ACHN (cell line): ENCODE measurements at places on chromosomes 2 and 18.

DNA sequence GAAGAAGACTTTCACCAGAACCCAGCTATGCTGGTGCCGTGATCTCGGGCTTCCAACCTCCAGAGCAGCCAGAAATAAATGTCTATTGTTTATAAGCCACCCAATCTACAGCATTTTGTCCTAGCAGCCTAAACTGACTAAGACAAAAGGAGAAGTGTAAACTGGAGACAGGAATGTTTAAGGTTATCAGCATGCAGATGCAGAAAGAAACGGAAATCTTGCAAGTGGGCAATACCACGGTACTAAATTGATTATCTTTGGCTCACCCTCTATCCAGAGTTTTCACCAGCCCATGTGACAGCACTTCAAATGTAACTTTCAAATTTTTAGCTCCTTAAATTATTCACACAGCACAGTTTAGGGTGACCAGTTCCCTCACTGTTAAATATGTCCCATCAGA is 5.7 kb upstream of the CAPN14 start:
- no peak for DNase-seq

GRCh38 chr2:211816754-211817153 is 721.8 kb downstream of the ERBB4 start:
- no peak for DNase-seq

- peak; percentile 22 for DNase-seq
Measured at GRCh38 chr2:212536817-212537725, 1.5 kb downstream of the ERBB4 start.

- DNase-seq, result no peak
Measured at GRCh38 chr2:146806364-146807005, 1038.3 kb upstream of the ACVR2A start.

DNA sequence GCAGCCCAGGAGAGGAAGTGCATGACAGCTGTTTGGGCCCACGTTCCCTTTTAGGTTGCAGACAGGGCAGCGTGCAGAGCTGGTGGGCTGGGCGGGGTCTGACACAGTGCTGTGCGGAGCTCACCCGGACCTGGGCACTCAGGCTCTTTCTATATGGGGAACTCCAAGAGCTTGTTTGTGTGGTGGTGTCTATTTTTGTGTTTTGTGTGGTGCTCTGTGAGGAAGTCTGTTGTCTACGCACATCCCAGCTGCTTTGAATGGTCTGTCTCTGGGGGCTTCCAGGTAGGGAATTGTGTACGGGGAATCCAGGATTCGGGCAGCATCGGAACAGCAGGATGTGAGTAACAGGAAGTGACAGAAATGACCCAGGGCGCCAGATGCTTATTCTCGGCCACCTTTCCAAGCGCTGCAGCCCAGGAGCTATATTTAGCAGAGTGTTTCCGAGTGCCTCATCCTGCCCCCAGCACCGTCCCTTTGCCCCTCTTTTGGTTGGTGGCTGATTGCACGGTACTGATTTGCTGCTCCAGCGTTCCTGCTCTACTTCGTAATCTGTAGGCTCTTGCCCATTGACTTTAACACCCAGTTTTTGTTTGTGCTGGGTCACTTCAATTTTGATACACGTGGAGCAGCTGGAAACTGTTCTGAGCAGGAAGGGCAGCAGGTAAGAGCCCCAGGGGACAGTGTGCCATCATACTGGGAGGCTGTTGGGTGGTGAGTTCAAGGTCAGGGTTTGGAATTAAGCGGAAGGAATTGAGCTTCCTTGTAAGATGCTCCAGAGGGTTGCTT is 64.7 kb downstream of the DGKD start:
- no peak for DNase-seq
